ENCODE measurements at places on chromosomes 1 and 21.

GRCh38 chr1:231446138-231446537 lies 24.1 kb upstream of the EGLN1 start:
- DNase-seq, result no peak

GRCh38 chr21:31143036-31143435 lies 104.8 kb upstream of the KRTAP19-8 start:
- DNase-seq, result no peak

DNA sequence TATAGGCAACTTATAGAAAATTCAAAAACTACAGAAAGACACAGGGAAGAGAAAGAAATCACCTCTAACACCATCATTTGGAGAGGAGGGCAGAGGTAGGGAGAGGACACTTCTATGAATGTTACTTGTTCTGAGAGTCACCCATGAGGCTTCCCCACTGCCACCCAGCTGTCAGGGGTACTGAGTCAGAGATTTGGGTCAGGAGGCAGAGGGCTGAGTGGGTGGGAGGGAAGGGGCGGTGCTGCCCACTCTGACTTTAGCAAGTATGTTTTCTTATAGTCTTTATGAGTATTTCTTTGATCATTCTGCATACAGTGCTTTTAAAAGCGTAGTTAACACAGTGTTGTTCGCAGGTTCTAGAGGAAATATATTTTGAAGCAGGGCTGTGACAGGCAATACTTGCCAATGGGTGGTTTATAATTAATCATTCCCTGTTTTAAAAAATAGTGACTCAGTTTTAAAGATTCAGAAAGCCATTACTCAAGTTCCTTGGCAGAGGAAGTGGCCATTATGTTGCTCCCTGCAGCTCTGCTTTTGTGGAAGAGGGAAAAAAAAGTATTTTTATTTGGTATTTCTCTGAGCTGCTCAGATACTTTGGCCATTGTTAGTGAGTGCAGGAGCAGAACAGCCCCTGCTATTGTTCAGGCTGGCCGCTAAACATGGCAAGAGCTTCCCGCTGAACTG lies 18.3 kb downstream of the IL6R start:
- DNase-seq, result no peak

DNA sequence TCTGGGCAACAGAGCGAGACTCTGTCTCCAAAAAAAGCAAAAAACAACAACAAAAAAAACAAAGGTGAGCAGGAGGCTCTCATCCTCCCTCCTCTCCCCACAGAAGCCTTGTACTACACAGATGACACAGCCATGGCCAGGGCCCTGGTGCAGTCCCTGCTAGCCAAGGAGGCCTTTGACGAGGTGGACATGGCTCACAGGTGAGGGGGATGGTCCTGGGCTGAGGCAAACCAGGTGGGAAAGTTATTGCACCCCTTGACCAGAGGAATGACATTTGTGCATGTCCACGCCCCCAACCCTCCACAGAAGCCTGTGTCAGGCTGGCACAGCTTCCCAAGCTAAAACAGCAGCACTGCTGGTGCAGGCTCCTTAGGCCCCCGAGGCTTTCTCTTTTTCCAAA lies 2.4 kb downstream of the ADPRS start:
- DNase-seq, result no peak
